CD4-positive, alpha-beta T cell treated with Interleukin-12 subunit alpha and Interleukin-12 subunit beta, for 1 hour (primary cell): ENCODE measurements at places on chromosomes 5 and 9.
A peak's percentile ranks its signal among the peaks of the same experiment; 100 is the strongest.

DNA sequence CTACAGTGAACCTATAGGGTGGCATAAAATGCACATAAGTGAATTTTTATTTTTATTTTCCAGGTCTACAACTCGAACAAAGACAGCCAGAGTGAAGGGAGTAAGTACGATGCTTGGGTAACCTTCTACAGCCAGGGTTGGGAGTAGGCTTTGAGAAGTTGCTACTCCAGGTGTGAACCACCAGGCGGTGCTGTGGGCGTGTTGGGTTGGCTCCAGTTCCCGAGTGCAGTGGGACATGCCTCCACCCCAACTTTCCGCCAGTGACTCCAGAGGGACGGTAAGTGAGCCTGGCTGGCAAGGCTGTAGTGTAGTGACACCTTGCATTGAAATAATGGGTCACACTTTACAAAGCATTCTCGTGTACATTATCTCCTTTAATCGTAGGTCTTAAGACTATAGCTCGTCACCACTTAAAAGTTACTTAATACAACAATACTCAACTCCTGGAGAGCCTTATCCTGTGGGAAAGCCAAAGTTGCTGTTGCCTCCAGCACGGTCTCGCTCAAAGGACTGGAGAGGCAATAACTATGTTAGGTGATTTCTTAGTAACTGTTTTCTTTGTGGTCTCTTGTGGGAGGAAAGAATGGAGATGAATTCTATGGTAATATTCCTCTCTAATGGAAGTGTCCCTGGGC is 244.0 kb downstream of the ARHGAP26 start:
- DNase-seq, result peak; percentile 20

GRCh38 chr5:35415309-35415708 is 185.0 kb upstream of the PRLR start:
- no peak for DNase-seq

- DNase-seq, result no peak
These were observed 141.5 kb upstream of the FBXL17 start for GRCh38 chr5:108523360-108523759.

- no peak for DNase-seq
These were observed 356.4 kb upstream of the ACTBL2 start for GRCh38 chr5:57839025-57839424.

GRCh38 chr5:132451387-132451786 is 39.2 kb downstream of the IRF1 start:
- DNase-seq, result no peak

DNA sequence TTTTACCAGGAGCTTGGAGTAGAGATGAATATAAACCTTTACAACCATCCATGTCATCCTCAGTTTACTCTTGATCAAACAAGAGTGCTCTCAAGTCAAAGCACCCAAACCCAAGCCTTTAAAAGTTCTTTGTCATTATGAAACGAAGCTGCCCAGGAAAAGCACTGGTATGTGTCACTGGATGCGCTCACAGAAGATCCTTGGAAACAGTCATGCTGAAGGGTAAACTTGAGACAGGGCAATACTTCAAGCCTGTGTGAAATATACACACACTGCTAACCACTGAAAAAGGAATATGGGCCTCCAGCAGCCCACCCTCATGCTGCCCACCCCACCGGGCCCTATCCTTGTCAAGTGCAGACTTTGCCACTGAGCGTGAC is 84.5 kb downstream of the PRRT1B start:
- no peak for DNase-seq

DNA sequence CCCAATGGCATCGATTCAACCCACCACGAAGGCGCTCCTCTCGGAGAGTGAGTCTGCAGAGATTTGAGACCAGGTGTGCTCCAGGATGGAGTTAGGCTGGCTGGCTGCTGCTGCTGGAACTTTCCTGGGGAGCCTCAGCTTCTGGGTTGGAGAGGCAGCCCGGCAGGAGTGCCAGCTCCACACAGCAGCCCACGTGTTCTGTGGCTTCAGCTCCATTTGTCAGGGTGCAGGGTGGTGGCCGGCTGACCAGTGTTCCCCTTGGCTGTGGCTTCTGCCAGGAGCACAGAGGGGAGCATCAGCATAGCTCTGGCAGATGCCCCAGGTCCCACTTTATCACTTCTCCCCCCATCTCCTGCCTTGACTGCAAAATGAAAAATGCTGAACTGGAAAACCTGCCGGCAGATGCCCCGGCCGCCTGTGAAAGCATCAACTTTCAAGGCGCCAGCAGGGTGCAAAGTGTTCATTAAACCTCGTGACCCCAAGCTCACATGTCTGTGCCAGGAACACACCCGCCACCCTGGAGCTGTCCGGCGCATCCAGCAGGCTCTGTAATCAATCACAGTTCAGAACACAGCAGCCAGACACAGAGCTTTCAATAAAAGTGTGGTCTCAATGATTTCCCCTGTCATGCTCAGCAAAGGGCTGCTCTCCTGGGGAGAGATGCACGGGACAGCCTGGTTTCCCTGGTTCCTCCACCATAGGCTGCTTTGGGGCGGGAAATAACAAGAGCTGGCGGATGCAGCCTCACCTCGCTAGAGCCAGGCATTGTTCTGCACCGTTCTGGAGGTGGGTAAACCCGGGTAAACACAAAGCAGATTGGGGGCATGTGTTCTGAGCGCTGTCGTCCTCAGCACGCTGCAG is 53.2 kb downstream of the TRIP13 start:
- no peak for DNase-seq

DNA sequence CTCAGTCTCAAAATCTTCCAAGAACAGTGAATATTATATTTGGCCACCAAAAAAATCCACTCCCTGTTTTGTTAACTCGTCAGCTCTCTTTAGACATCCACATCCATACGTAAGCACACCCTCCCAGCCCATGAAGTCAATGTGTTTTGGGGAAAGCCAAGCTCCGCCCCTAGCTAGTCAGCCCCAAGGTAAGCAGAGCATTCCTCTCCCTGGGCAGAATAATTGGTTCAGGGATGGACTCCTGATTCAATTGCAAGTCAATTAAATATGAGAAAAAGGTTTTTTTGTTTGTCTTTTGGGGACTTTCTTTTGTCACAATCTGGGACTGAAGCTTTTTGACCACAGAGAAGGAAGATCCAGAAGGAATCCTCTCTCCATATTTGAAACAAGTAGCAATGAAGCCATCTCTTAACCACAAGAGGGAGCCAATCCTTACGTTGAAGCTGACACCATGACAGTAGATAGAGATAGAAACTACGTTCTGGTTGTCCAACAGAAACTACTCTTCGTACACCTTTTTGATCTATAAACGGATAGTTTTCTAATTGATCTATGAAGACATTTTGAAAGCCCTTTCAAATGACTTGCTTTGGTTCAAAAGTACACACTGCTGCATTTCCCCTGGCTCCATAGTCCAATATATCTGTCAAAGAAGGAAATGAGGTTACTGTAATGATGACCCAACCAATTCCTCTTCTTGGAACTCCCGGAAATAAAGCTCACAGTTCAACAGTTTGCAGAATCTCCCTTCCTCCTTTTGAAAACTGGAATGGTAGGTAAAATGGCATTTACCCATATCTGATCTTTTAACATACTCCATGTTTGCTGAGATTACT is 166.4 kb downstream of the TLE1 start:
- DNase-seq, result peak; percentile 1

GRCh38 chr9:107710953-107711352 is 221.4 kb upstream of the KLF4 start:
- DNase-seq, result no peak

GRCh38 chr9:133154097-133154989 is 9.4 kb downstream of the GBGT1 start:
- DNase-seq, result no peak

DNA sequence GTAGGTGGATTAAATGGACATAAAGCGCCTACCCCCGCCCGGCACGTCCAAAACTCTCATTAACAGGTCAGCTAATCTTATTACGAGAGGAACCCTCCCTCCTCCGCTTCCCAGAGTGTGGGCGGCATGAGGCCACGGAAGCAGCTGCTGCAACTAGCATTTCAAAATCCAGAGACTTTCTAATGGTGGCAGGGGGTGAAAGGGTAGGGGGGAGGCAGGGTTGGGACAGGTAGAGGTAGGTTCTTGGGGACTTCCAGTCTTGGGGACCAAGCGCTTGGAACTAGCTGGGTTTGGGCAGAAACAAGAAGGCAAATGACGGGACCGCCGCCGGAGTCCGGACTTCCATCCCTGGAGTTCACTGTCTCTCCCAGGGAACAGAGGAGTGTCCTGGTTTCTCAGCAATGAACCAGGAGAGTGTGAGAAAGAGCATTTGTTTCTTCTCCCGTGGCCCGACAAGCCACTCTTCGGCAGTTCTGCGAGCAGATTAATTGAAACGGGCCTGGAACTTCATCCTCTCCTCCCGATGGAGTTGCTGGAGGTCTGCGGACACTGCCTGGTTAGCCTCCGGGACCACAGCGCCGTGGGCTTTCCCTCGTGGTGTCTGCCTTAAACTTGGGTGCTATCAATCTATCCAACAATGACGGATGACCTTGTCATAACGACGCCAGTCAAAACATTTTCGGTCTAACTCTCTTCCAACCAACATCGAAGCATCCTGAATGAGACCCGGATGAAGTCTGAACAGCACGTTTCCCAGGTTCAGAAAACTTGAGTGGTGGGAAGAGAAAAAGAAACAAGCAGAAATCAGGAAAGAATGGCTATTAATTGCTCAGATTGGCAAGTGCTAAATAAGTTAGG is 1.6 kb upstream of the PRDM6 start:
- no peak for DNase-seq

DNA sequence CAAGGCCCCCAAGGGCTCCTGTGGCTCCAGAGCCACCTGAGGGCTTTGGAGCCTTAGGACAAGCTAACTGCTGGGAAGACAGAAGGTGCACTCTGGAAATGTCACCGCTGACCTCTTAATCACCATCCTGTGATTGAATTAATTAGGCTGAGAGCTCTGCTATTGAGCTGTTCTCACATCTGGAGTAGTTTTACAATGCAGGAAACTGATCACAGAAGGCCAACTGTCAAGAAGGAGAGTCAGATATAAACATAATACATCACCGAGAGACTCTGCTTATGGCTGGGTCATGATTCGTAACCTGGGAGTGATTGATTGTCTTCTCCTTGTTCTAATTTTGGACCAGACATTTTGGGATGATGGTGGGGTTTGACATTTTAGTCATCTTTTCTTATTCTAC is 226.1 kb downstream of the SLIT3 start:
- no peak for DNase-seq

DNA sequence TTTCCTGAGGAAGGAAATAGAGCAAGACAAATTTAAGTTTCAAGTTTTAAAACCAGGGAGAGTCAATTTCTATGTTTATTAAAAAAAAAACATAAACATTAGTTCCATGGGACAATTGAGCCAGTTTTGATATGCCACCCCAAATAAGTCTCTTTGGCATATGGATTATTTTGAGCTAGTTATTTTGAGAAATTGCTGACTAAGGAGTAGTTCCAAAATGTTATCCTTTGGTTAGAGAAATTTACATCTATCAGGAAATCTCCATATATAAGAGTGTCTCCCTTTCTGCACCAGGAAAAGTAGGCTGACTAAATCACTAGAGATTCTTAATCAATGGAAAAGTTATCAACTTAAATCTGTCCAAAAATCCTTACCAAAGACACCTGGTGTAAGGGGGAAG is 105.8 kb downstream of the HAPLN1 start:
- no peak for DNase-seq

DNA sequence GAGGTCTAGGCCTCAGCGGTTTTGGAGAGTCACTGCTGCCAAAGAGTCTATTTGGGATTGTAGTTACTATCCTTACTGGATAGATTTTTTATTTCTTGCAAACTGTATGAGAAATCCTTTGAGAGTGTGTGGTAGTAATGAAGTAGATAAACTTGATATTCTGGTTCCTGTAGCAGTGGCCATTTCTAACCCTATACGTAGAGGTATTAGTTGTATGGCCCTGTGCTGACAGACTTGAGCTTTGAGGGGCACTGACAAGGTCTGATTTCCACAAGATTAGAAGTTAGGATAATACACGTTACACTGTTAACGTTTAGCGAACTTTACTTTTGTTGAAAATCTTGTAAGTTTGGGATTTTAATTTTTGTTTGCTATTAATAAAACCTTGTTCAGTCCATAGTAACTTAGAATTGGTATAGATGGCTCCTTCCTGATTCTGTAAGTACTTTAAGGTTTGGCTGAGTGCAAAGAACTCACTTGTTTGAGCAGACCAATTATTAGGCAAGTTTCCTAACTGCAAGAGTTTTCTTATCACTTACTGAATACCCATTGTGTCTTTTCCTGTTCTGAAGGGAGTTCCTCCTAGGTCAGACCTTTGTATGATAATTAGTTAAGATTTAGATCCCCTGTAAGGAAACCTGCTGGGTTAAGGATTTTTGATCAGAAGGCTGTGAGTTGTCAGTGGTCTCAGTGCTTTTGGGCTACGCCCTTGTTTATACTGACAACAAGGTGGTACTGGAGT is 31.4 kb downstream of the GCNT1 start:
- DNase-seq, result no peak

GRCh38 chr5:124210111-124210910 is 536.1 kb downstream of the ZNF608 start:
- DNase-seq, result no peak

GRCh38 chr5:41796061-41796460 is 74.2 kb downstream of the OXCT1 start:
- no peak for DNase-seq

DNA sequence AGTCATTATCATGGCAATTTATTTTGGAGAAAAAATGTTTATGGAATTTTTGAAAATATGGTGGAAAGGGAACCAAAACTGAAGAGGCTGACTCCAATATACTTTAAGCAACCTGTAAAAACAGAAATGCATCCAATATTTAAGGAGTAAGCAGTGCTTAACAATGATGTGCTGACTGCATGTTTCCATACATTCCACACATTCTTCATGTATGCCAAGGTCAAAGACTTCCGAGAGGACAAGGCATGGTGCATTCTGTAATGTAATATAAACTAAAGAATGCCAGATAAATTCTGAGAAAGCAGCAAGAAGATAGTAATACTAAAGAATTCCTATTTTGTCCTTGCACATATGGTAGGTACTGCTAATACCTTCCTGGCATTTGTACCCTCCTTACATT is 2015.9 kb upstream of the CDH9 start:
- no peak for DNase-seq

DNA sequence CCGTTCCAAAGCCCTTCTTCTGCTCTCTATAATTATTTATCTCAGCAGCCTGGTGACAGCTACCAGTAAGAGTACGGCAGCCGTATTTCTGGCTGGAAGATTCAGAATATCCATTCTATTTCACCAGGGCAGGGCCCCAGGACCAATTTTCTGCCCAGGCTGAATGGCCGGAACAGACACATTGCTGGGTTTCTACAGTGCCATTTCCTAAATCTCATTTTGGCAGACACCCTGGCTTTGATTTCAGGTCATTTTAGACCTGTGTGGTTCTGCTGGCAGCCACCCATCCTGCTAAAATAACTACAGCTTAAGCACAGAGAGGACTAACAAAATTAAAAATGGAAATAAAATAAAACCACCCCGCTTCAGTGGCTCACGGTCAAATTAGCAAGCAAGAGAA is 95.0 kb downstream of the CRB2 start:
- no peak for DNase-seq

DNA sequence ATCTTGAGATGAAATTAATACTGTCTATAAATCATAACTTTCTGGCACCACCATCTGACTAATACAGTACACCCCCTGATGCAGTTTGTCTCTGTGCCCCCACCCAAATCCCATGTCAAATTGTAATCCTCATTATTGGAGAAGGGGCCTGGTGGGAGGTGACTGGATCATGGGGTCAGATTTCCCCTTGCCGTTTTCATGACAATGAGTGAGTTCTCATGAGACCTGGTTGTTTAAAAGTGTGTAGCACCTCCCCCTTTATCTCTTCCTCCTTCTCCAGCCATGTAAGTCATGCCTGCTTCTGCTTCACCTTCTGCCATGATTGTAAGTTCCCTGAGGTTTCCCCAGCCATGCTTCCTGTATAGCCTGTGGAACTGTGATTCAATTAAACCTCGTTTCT is 78.7 kb upstream of the CDH6 start:
- DNase-seq, result no peak
